ENCODE measurements at places on chromosomes 16 and 17.

- DNase-seq = no peak
These were observed 3.4 kb downstream of the CACNA1H start for GRCh38 chr16:1156055-1156982.

- DNase-seq = no peak
These were observed 9.4 kb upstream of the C17orf113 start for GRCh38 chr17:42059815-42060214.

GRCh38 chr17:43536236-43536992 is 9.7 kb downstream of the ETV4 start:
- DNase-seq = no peak

- no peak for DNase-seq
These were observed 1.5 kb downstream of the CD300LF start for GRCh38 chr17:74711058-74711824.

- no peak for DNase-seq
These were observed 9.5 kb upstream of the UNK start for GRCh38 chr17:75774991-75775668.

DNA sequence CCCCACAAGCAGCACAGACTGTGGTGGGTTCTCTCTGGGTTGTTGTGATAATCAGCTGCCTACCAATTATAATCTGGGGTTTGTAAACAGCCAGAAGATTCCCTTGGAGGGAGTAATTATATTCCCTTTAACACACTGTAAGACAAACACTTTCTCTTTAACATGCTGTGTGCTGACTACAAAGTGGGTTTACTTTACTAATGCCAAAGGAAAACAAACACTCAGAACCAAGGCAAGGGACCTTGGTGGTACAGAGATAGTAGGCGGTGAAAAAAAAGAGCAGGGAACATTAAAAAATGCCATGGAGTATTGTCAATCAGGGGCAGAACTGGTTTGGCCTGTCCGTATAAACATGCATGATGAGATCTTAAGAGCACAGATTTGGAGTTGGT is 3.0 kb upstream of the VAT1L start:
- no peak for DNase-seq

DNA sequence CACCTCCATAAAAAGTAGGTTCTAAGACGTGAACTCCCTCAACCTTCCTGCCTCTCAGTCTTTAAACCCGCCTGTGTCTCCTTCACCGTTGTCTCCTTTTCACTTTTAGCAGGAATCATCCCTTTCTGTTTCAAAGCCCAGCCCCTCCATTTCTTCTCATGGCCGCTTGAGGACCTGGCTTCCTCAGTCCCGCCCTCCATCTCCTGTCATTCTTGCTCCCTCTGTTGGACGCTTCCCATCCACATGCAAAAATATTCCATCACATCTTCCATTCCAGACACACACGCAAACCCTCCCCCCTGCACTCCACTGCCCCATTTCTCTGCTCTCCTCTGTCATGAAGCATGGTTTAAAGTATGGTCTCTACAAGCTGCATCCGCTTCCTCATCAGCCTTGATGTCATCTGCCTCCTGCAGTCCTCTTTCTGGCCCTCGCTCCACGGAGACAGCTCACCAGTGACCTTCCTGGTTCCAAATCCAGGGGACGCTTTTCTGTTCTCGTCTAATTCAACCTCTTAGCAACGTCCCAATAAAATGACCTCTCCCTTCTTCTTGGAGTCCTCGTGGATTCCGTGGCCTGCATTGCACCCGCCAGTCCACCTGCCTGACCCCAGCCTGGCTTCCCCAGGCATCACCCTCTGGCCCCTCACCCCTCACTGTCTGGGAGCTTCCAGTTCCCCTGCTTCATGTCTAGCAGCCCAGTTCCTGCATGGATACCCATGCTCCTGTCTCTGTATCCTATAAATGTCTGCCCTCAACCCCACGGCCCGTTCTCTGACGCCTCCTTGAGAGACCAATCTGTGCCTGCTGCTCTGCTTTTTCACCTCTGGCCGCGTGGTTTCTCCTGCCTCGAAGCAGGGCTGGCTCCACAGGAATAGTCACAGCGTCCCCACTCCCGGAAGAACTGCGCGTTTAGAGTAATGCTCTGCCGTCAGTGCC is 26.2 kb downstream of the ANKRD40 start:
- peak; percentile 88 for DNase-seq

- DNase-seq = no peak
These were observed 7.5 kb downstream of the HID1 start for GRCh38 chr17:74964988-74965622.

GRCh38 chr16:47778106-47778801 is 317.1 kb downstream of the PHKB start:
- DNase-seq = no peak

- DNase-seq = no peak
These were observed 23.5 kb downstream of the ZNF750 start for GRCh38 chr17:82816358-82816757.

- DNase-seq = no peak
These were observed 4.9 kb downstream of the ZG16B start for GRCh38 chr16:2834968-2835367.

GRCh38 chr16:89569506-89570341 is 5.8 kb upstream of the CPNE7 start:
- DNase-seq = no peak

GRCh38 chr16:84593825-84594724 is 23.8 kb downstream of the COTL1 start:
- no peak for DNase-seq

DNA sequence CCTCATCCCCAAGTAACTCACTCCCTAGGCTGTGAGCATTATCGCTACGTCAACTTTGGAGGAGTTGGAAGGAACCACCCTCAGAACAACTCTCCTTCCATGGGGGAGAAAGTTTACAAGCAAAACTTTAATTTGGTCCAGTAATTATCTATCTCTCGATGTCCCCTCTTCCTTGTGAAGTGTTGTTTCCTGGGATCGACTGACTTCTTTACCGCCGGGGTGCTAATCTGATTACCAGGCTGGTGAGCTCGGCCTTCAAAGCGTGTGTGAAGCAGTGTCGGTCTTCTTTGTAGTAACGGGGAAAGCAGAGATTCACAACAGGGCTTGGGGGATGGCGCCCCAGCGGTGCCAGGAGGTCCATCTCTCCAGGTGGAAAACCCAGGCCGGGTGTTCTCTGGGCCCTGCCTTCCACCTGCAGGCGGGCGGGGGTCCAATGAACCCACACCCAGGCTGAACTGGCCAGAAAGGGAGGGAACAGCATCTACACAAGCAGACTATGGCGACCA is 14.5 kb upstream of the FOXF1 start:
- no peak for DNase-seq

DNA sequence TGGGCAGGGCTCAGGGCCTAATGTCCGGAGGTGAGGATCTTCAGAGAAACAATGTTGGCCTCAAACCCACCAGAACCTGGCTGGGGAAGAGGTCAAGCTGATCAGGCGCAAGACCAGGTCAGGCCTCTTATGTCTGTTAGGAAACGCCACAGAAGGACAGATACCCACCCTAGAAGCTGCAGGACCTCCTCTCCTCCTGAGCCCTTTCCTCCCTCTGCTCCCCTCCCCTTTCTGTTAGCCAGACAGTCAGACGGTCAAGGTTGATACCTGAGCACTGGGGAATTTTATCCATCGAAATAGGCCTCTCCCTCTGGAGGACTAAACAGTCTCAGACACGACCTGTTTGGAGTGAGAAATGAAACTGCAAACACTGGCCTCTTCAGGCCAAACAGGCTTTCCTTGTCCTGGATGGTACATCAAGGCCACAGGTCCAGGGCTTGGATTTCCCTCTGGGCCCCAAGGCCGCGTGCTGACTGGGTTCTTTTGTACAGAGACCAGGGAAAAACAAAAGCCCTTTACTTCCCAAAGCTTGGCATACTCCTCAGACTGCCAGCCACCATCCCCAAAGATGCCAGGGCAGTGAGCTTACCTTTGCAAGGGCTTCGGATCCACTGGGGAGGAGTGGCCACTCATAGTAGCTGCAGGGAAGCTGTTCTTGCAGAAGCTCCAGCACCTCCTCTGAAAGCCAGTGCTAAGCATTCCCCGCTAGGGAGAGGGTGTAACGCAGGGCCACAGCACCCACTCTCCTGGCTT is 135.8 kb downstream of the CCDC182 start:
- DNase-seq = no peak

- peak; percentile 71 for DNase-seq
These were observed at the start of gene CENPT for GRCh38 chr16:67847064-67847861. CENPT (minus strand) TSS chr16:67847693; CDS start chr16:67833859, 13,834 bp downstream.

- no peak for DNase-seq
These were observed 539.7 kb upstream of the CDH11 start for GRCh38 chr16:65661558-65661957.

GRCh38 chr17:73746314-73747073 is 102.2 kb upstream of the SDK2 start:
- DNase-seq = no peak
